ENCODE measurements at places on chromosomes 1 and 21.

DNA sequence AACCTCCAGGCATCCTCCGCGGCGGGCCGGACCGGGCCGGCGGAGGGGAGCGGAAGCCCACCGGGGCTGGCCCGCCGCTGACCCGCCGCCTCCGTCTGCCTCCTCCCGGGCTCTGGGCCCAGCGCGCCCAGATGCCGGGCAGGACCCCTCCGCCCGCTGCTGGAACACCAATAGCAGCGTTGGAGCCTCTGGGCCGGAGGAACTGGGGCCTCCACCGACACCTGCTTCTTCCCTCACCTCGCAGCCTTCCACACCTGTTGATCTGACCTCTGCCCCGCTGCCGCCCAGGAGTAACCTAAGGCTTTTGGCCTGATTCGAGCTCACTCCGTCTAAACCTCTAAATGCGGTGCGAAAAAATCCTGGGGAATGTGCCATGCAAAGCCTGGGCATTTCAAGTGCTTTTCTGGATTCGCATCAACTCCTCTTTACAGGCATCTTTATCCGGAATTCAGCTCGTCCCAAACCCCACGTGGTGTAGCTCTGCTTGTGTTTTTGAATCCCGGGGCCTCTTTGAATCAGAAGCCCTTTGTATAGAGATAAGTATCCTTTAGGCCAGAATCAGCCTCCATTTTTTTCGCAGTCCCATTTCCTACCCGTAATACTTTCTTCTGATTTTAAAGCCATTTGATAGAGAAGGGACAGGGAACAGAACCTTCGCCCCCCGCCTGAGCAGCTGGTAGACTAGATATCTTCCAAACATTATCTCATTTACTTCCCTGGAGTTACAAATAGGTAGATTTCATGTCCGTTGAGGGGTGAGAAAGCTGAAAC is 680 bp upstream of the CNN3 start:
- peak; percentile 68 for DNase-seq

DNA sequence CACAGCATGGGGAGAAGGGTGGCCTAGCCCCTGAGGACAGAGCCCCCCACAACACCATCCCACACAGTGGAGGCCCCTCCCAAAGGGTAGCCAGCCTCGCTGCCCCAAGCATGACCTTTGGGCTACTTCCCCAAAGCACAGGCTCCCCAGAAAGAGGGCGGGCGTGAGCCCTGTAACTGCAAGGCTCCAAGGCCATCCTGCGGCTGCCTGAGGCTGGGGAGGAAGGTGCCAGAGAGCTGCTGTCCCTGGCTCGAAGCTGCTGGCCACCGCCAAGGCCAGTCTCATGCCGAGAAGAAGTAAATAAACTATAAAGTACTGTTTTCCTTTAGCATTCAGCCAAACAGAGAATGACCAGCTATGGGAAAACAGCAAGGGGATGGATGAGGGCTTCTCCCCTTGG is 27.5 kb downstream of the UBASH3A start:
- no peak for DNase-seq

- no peak for DNase-seq
These were observed 158.5 kb downstream of the KCNJ6 start for GRCh38 chr21:37757606-37758376.

DNA sequence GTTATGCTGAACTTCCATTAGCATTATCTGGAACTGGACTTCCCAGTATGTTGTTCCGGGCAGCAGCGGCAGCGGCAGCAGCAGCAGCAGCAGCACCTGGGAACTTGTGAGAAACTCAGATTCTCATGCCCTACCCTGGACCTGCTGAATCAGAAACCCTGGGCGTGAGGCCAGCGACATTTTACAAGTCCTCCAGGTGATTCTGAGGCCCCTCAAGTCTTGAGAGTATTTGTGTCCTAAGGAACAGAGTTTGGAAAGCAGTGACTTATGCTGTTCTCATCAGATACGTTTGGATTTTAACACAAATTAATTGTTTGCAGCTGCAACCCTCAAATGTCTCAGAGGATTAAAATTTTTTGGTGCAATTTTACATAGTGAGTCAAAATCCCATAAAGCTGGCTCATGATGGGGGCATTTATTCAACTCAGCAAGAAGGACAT is 157.2 kb upstream of the KAZN start:
- no peak for DNase-seq

GRCh38 chr1:22257290-22258275 is 114.7 kb upstream of the WNT4 start:
- no peak for DNase-seq

DNA sequence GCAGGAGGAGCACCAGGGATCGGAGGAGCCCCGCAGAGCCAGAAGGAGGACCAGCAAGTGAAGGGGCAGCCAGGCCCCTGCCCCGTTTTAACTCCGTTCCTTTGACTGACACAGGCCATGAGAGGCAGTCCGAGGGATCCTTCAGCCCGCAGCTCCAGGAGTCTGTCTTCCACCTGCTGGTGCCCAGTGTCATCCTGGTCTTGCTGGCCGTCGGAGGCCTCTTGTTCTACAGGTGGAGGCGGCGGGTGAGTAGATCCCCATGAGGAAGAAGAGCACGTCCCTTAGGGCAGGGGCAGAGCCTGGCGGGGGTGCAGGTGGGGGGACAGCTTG is 13.3 kb downstream of the CSF1 start:
- DNase-seq: no peak

- DNase-seq: no peak
These were observed 8.7 kb upstream of the TDRD10 start for GRCh38 chr1:154493276-154493675.

GRCh38 chr1:159011751-159012150 is 2.0 kb downstream of the IFI16 start:
- no peak for DNase-seq

DNA sequence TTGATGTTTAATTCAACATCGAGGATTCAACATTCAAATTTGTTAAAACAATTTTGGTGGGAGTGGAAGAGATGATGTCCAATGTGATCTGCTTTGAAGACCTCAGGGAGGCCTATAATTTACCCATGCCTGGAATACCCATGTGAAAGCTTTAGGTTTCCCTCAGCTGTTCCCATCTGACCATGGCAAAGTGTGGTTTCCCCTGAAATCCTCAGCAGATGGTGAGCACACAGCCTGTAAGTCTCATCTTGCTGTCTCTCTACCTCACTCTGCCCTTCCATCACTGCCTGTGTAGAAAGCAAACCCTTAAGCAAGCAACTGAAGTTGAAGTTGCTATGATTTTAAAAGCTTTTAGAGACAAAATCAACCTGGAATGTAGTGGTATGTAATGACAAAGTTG is 80.1 kb upstream of the ATF3 start:
- no peak for DNase-seq

DNA sequence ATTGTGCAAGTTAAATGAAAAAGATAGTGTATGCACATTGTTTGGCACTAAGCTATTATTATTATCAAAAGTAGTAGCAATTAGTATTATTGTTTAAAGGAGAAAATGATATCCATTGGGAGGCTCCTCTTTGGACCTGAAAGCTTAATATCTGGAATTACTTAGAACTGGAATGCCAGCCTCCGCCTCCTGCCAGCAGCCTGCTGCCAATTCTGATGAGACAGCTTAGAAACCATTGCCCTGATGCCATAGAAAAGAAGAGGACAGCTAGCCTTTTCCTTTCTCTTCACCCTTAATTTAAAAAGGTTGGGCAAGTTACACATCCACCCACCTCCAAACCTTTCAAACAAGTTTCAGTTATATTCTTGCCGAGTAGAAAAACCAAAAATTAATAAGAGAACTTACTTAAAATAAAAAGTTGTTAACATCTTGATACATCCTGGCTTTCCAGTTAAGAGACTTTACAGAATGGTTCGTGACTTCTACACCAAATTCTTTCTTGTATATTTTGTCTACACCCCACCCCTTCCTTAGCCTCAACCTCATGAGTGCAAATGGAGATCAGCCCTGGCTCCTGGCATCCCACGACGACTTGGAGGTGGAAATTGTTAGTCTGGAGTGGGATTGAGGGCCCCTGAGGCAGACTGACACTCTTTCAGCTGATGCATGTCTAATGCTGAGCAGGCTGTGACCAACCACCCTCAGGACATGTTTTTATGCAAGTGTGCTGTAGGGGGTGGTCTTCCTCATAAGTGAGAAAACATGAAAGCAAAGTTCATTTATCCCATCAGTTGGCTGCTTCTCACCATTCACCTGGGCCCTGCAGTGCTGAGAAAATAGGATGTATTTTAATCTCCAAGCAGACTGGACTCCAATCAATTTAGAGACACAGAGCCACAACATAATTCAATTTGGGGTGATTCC is 120.6 kb downstream of the KCNJ15 start:
- no peak for DNase-seq

DNA sequence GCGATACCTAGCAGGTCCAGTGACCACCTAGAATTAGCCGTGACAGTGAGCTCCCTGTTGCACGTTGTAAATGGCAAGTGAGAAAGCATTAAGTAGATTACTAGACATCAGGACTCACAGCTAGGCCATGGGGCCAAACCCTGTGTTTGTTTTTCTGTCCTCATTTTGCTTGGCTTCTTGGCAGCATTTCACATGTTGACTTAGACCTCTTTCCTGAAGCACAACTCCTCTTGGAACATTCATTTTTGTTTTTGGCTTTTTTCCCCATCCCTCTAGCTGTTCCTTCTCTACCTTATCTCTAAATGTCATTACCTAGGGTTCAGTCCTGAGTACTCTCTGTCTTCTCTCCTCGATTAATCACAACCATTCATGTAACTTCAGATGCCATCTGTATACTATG is 16.9 kb upstream of the PTPN14 start:
- no peak for DNase-seq

DNA sequence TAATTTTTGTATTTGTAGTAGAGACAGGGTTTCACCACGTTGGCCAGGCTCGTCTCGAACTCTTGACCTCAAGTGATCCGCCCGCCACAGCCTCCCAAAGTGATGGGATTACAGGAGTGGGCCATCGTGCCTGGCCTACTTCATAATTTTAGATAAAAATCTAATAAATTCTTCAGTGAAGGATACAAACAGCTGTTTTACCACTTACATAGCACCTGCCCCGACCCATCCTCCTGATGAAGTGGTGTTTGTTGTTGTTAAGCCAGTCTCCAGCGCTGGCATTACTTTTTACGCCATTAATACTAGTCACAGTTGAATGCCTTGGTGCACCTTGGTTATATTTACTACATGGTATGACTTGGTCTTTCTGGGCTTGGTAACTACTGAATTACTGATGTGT is 12.3 kb upstream of the RAP1GAP start:
- DNase-seq: no peak

DNA sequence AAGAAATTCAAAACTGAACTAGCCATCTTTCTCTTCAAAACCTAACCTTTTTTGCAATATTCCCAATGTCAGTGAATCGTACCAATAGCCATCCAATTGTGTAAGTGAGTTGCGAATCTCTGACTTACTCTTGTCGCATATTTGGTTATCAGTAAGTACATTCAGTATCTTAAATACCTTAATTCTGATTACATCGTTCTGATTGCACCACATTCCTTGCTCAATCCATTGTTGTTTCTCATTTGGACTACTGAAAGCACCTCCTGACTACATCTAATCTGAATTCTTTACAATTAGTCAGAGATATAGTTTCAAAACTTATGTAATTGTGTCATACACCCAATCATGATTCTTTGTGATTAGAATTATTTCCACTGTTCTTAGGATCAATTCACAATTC is 16.8 kb upstream of the BRINP3 start:
- no peak for DNase-seq

DNA sequence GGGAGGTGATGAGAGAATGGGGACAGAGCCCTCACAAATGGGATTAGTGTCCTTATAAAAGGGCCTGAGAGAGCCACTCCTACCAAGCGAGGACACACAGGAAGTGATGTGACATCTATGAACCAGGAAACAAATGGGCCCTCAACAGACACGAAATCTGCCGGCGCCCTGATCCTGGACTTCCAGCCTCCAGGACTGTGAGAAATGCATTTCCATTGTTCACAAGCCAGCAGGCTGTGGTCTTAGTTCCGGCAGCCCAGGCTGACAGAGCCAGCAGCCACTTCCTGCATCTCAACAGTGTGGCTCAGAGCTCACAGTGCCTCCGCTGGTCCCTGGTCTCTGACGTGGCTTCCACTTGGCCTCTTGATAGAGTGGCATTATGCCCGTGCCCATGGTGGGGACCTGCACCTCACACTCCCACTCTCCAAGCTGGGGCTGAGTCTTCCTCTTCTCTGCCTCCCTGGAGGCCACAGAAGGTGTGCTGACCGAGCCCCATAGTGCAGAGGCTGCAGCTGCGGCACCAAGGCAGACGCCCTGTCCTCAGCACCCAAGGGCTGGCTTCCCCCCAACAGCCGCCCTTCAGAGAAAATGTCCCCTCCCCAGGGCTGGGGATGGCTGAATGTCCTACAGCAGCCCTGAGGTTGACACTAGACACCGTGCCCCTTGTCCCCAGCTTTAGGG is 44.9 kb downstream of the ACOT7 start:
- DNase-seq: no peak

GRCh38 chr1:65050735-65051134 is 84.4 kb upstream of the JAK1 start:
- DNase-seq: no peak

GRCh38 chr1:51559064-51559500 is 40.0 kb upstream of the EPS15 start:
- no peak for DNase-seq

DNA sequence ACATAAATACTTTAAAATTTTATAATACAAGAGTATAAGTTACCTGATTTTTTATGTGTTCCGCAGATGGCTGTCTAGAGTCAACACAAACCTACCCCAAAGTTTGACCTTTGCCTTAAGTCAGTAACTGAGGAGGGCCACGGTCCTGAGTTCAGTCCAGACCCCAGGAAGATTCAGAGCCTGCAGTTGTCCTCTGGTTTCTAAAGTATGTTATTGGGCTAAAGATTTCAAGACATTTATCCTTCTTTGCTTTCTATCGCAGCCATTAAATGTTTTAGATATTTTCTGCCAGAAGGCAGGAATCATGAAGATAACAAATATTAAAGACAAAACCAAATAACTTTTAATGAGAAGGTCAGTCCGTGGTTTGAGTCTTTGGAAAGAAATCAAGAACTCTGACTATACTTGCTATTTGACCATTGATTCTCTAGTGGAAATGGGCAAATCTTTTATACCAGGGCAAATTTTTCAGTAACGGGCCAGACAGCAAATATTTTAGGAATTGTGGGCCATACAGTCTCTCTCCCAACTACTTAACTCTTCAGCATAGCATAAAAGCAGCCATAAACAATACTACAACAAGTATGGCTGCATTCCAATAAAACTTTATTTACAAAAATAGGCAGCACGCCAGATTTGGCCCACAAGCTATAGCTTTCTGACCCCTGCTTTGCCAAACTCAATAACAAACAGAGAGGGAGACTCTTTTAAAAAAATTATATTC is 38.0 kb upstream of the HAO2 start:
- no peak for DNase-seq

- DNase-seq: no peak
These were observed 112.6 kb downstream of the MACF1 start for GRCh38 chr1:39317111-39317510.

- DNase-seq: no peak
These were observed 93.0 kb downstream of the EVI5 start for GRCh38 chr1:92691925-92692324.

- DNase-seq: peak; percentile 17
These were observed 272.2 kb downstream of the VAV3 start for GRCh38 chr1:107692580-107693345.

DNA sequence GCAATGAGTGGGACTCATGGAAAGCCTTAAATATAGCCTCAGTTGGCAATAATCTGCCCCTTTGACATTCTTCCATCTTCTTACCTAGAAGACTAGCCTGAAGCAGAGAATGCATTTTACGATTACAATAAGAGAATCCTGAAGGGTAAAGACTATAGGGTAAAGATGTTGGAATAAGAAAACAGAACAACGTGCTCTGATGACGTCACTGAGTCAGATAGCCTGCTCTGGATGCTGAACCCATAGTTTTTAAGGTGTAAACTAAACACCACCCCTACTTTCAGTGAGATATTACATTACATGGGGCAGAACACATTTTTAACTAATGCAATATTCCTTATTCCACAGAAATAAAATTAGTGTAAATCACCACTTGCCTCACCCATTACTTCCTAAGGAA is 240.4 kb downstream of the KCNT2 start:
- DNase-seq: no peak
